Kidney (tissue), 22 donors: ENCODE measurements at places on chromosomes 2 and 18.
A peak's percentile ranks its signal among the peaks of the same experiment; 100 is the strongest.

GRCh38 chr2:11123856-11124759, 31.2 kb upstream of the SLC66A3 start:
- peak; percentile 64 for DNase-seq

GRCh38 chr2:64114912-64115277, 29.3 kb downstream of the PELI1 start:
- DNase-seq = no peak

- no peak for DNase-seq
Observed at GRCh38 chr2:58006256-58006951, 40.2 kb upstream of the VRK2 start.

DNA sequence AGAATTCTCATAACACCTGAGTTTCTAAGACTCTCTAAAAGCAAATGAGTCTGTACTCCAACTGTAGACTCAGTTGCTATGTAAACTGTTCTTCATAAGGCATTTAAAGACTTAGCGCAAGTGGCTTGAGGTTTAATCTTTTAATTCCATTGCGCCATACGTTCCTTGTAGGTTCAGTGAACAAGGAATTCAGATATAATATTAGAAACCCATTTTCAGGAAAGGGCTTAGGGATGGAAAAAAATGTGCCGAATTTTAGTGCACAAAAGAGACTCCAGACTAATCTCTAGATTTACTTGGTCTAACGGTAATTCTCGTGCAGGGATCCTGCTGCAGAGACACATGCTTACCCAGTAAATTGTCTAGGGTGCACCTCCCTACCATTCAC, 268.9 kb upstream of the TANK start:
- no peak for DNase-seq

- DNase-seq = peak; percentile 71
Observed at GRCh38 chr2:110101280-110101844, 14.3 kb downstream of the MALL start.

- DNase-seq = no peak
Observed at GRCh38 chr2:116582850-116583249, 1231.6 kb upstream of the DDX18 start.

GRCh38 chr18:7728297-7728696, 161.2 kb downstream of the PTPRM start:
- no peak for DNase-seq

DNA sequence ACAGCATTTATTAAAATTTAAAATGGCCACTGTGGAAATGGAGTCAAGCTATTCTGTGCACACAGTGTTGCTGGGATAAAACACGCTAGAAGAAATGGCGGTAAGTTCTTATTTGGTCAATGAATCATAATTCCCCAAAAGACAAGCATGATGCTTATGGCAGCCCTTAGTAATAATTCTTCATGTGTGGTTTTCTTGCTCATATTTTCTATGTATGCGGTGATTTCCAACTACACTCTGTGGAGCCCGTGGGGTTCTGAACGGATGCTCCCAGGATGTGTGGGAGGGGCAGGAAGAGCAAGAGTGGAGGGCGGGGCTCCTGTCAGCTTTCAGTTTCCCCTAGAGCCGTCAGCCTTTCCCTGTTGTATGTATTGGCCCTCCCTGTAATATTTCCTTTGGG, 91.7 kb upstream of the RMDN2 start:
- no peak for DNase-seq

DNA sequence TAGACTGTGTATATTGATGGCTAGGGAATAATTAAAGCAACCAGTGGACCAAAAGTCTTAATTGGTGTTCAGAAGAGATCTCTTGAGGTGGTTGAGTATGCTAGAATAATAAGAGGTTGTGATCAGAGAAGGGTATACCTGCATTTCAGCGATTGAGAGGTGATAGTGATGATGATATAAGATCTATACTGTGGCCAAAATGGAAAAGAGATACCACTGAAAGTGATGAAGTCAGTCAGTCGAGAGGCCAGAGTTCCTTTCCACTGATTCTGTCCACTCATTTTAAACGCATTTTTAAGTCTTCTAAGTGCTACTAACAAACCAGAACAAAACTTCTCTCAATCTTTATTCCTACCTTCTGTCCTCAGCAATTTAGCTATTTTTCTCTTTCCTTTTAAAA, 32.9 kb downstream of the ACTR3 start:
- DNase-seq = no peak

DNA sequence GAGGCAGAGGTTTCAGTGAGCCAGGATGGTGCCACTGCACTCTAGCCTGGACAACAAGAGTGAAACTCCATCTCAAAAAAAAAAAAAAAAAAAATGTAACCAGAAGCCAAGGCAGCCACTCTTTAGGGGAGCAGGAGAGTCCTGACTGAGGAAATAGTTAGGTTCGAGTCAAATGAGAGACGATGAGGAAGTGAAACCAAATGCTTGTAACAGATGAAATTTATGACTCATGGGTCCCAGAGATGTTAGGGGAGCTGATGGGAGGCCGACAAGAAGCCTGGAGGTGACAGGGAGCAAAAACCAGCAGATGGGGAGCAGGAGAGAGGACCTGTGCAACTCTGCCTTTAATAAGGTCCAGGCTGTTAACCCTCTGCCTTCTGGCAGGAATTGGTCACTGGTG, 756.1 kb upstream of the DDX18 start:
- no peak for DNase-seq

DNA sequence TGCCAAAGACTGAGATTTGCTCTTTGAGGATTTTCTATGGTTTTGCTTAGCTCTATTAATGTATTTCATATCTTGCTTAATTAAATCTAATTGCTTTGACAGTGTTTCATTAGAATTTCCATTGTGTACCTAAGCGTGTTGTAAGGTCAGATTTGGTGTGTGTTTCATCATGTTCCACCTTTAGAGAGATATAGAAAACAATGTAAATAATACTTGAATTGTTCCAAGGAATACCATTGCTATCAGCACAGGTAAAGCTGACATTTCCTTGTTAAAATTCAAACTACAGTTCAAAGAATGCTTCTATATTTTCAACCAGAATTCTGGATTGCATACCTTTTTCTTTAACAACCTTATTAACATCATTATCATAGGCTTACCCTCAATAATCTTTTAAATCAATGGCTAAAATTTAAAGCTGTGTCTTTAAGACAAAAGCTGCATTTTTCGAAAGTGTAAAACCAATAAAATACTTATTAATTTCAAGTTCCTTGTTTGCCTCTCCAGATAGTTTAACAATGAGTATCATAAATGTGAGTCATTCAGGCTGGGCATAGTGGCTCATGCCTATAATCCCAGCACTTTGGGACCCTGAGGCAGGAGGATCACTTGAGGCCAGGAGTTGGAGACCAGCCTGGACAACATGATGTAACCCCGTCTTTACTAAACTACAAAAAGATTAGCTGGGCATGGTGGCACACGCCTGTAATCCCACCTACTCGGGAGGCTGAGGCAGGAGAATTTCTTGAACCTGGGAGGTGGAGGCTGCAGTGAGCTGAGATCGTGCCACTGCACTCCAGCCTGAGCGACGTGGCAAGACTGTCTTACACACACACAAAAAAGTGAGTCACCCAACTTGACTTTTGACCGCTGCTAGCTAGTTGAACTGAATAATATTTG, 188.0 kb upstream of the PKDCC start:
- no peak for DNase-seq

GRCh38 chr2:191895195-191895594, 48.3 kb upstream of the CAVIN2 start:
- no peak for DNase-seq

- no peak for DNase-seq
Observed at GRCh38 chr18:12038082-12038638, 55.5 kb upstream of the ANKRD62 start.

GRCh38 chr2:177998006-177998405, 74.6 kb downstream of the PDE11A start:
- no peak for DNase-seq

DNA sequence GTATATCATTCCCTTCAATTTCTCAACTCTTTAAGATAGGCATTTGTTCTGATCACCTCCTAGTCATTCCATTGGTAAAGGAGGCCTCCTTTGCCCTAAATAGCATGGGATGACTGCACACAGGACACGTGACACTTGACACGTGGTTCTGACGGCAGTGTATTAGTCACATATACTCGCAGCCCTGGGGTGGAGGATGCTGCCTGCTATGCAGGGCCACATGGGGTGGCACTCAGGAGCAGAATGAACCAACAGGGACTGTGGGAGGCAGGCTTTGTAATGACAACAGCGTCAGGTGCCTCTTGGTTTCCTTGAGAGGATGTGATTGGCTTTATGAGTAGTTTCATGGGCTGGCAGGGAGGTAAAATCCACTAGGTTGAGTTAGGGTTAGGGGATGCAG, 9.3 kb upstream of the KCNS3 start:
- DNase-seq = no peak
